T-helper 1 cell (primary cell): ENCODE measurements at places on chromosomes 7 and 10.

DNA sequence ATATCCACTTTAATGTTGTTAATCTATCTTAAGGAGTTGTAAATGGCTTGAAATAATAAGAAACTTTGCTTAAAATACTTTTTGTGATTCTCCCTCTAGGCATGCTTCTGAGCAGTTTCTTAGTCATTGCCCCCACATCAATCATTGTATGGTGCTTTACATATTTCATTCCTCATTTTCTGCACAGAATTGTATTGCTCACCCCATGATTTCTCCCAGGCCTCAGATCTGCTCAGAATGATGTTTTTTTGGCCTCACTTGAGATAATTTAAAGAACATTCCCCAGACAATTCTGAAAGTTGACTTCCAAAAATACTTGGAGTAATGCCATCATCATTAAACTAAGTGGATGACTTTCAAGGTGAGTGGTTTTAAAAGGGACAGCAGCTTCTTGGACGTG, 82.1 kb upstream of the PRPS1L1 start:
- DNase-seq: no peak

DNA sequence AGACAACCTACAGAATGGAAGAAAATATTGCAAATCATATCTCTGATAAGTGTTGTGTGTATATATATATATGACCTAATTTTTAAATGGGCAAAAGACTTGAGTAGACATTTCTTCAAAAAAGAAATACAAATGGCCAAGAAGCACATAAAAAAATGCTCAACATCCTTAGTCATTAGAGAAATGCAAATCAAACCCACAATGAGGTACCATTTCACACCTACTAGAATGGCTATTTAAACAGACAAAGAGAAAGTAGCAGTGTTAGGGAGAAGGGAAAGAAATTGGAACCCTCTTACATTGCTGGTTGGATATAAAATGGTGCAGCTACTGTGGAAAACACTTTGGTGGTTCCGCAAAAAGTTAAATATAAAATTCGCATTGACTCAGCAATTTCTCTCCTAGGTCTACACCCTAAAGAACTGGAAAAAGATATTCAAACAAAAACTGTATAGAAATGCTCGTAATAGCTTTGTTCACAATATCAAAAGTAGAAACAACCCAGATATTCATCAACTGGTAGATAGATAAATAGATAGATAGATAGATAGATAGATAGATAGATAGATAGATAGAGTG, 16.3 kb downstream of the ACSL5 start:
- DNase-seq: no peak

- no peak for DNase-seq
Observed at GRCh38 chr7:158098125-158099030, 489.2 kb downstream of the PTPRN2 start.

- no peak for DNase-seq
Observed at GRCh38 chr7:150938566-150938965, 39.6 kb downstream of the KCNH2 start.

- DNase-seq: no peak
Observed at GRCh38 chr7:74604326-74605020, 53.0 kb upstream of the GTF2I start.

DNA sequence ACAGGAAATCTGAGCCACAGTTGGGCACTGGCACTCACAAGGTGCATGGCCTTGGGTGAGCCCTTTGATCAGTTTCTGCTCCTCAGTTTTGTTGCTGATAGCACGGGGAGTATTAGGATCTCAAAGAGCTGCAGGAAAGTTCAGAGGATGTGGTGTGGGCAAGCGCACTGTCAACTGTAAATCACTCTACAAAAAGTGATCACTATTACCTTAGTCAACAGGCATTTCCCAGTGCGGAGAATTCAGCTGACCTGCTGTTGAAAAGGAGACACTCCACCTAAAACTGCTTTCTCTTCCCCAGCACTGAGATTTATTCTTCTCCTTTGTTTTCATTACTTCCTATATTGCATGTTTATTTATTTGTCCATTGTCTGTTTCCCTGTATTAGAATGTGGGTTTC, 331.0 kb downstream of the PRPF18 start:
- DNase-seq: no peak
